B cell (primary cell): ENCODE measurements at places on chromosomes 7 and 10.

GRCh38 chr7:54690050-54690443 lies 69.0 kb downstream of the SEC61G start:
- H3K36me3 ChIP-seq: no peaks in the 10 kb centered on the region
- H3K4me1 ChIP-seq: no peaks in the 10 kb centered on the region
- H3K4me3 ChIP-seq: no peak overlapping the region
- DNase-seq: no peak
- H3K27me3 ChIP-seq: no peaks in the 10 kb centered on the region
- no peak overlapping the region for H3K27ac ChIP-seq

- no peaks in the 10 kb centered on the region for H3K27me3 ChIP-seq
- no peak for DNase-seq
- no peak overlapping the region for H3K27ac ChIP-seq
- H3K4me1 ChIP-seq: no peaks in the 10 kb centered on the region
- no peaks in the 10 kb centered on the region for H3K36me3 ChIP-seq
- no peak overlapping the region for H3K4me3 ChIP-seq
These were observed 122.7 kb downstream of the SFMBT2 start for GRCh38 chr10:7288060-7288690.

- no peaks in the 10 kb centered on the region for H3K36me3 ChIP-seq
- H3K4me3 ChIP-seq: no peak overlapping the region
- no peaks in the 10 kb centered on the region for H3K4me1 ChIP-seq
- no peaks in the 10 kb centered on the region for H3K27me3 ChIP-seq
- no peak overlapping the region for H3K27ac ChIP-seq
- DNase-seq: no peak
These were observed 22.8 kb downstream of the FRMPD2 start for GRCh38 chr10:48251525-48252353.

GRCh38 chr7:55152516-55152915 lies 133.7 kb downstream of the EGFR start:
- H3K36me3 ChIP-seq: no peaks in the 10 kb centered on the region
- no peaks in the 10 kb centered on the region for H3K27me3 ChIP-seq
- H3K4me3 ChIP-seq: no peak overlapping the region

- no peak overlapping the region for H3K4me3 ChIP-seq
- no peak for DNase-seq
- H3K4me1 ChIP-seq: no peaks in the 10 kb centered on the region
These were observed 28.5 kb upstream of the CFAP46 start for GRCh38 chr10:132970641-132971438.

- H3K4me3 ChIP-seq: no peak overlapping the region
- no peaks in the 10 kb centered on the region for H3K4me1 ChIP-seq
- H3K27me3 ChIP-seq: no peaks in the 10 kb centered on the region
- no peaks in the 10 kb centered on the region for H3K36me3 ChIP-seq
- DNase-seq: peak; percentile 68
These were observed 7.3 kb upstream of the KLHDC10 start for GRCh38 chr7:130063036-130063435.

- H3K4me1 ChIP-seq: no peaks in the 10 kb centered on the region
- H3K27ac ChIP-seq: no peak overlapping the region
- H3K36me3 ChIP-seq: no peaks in the 10 kb centered on the region
- H3K27me3 ChIP-seq: no peaks in the 10 kb centered on the region
These were observed 48.1 kb downstream of the INSYN2A start for GRCh38 chr10:127148066-127148932.

- DNase-seq: no peak
- H3K4me1 ChIP-seq: peaks cover 38% of the 10 kb centered on the region
- no peak overlapping the region for H3K27ac ChIP-seq
- H3K27me3 ChIP-seq: no peaks in the 10 kb centered on the region
- H3K36me3 ChIP-seq: no peaks in the 10 kb centered on the region
These were observed 69.6 kb upstream of the ADO start for GRCh38 chr10:62734781-62735463.

DNA sequence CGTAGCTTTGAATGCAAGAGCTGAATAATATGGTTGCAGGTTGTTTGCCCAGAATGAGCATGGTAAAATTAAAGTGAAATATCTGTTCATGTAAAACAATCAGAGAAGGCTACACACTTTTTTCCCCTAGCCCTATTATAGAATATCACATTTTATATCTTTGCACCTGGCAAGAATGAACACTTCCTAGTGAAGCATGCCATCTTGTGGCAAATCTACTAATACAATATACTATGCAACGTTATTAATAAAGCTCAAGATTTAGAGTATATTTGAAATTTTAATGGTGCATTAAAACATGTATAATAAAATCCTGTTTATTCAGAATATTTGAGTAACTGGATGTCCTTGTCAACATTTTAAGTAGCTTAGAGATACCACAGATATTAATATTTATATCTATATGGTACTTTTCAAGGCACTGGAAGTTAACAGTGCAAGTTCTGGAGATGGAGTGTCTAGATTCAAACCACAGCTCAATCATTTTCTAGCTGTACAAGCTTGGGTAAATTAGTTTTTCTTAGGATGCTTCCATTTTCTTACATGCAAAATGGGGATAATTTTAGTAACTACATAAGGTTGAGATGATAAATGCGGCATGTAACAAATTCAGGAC lies 643.1 kb upstream of the SEMA3D start:
- H3K36me3 ChIP-seq: no peaks in the 10 kb centered on the region
- H3K4me1 ChIP-seq: no peaks in the 10 kb centered on the region
- DNase-seq: no peak
- H3K27ac ChIP-seq: no peak overlapping the region
- H3K27me3 ChIP-seq: no peaks in the 10 kb centered on the region

- no peak for DNase-seq
- H3K4me1 ChIP-seq: peaks cover 11% of the 10 kb centered on the region
- H3K4me3 ChIP-seq: no peak overlapping the region
- no peak overlapping the region for H3K27ac ChIP-seq
- H3K27me3 ChIP-seq: peaks cover 3% of the 10 kb centered on the region
These were observed 6.9 kb upstream of the SMARCD3 start for GRCh38 chr7:151255390-151255789.

GRCh38 chr10:63515002-63515763 lies 6.0 kb upstream of the REEP3 start:
- no peak overlapping the region for H3K27ac ChIP-seq
- H3K27me3 ChIP-seq: no peaks in the 10 kb centered on the region
- no peaks in the 10 kb centered on the region for H3K36me3 ChIP-seq
- H3K4me3 ChIP-seq: no peak overlapping the region
- DNase-seq: no peak

DNA sequence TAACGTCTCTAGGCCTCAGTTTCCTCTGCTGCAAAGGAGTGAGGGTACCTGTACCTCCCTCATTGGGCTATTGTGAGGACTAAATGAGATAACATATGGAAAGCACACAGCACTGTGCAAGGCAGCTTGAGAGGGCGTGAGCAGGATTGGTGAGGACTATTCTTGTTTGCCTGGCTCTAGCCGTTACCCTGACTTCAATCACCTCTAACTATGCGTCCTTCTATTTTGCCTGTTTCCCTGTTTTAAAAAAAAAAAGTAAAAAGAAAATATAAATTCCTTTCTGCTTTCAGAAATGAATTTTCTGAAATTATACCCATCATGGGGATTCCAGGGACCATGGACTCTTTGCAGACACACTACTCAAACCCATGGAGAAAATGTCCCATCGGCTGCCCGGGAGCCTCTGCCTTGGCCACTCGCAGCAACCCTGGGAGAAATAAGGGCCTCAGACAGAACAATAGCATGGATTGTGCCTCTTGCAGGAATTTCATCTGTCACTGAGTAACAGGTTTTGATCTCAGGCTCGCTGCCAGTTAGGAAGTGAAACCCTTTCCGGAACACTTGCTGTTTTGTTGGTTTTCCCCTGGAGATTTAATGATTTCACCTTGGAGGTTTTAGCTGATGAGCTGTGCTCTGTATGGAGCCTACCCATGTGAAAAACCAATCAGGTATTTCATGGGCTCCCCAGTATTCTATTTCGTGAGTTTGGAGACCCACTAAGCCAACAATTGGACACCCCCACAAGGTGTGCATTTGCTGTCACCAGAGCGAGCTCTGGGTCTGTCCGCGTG lies 55.6 kb downstream of the STEAP1B start:
- no peaks in the 10 kb centered on the region for H3K27me3 ChIP-seq
- H3K36me3 ChIP-seq: no peaks in the 10 kb centered on the region
- peak overlapping the region; percentile 69 for H3K27ac ChIP-seq
- no peak overlapping the region for H3K4me3 ChIP-seq
- peak; percentile 56 for DNase-seq
- H3K4me1 ChIP-seq: peaks cover 55% of the 10 kb centered on the region

DNA sequence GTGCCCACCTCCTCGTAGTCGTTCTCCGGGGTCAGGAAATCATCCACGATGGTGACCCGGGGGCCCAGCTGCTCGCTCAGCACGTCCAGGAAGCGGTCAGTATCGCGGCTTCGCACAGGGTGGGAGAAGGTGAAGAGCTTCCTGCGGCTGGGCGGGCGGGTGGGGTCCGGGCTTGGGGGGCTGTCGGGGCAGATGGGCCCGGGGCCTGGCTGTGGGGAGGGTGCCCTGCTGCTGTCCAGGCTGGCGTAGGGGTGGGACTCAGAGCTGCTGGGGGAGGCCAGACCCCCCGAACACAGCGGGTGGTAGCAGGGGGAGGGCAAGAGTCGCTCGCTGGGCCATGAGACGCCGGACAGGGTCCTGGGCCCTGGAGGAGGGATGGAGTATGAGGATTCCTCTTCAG lies 42.3 kb downstream of the GRID2IP start:
- DNase-seq: no peak
- no peak overlapping the region for H3K27ac ChIP-seq
- no peaks in the 10 kb centered on the region for H3K27me3 ChIP-seq
- no peak overlapping the region for H3K4me3 ChIP-seq

DNA sequence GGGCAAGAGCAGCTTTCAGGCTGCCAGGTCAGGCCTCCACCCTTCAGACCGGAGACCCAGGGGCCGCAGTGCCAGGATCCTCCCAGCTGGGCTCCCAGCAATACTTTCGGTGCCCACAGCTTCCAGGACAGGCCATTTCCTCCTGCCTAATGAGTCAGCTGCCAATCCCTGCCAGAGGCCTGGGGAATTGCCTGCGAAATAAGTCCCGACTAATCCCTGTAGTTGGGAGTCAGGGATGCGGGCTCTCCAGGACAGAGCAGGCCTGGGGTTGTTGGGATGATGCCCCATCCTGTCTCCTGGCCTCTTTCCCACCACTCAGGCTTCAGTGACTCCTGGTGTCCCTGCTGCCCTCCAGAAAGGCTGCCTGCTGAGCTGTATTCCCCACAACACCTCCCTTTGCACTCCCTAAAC lies 143.5 kb upstream of the UNC5B start:
- H3K36me3 ChIP-seq: no peaks in the 10 kb centered on the region
- no peak overlapping the region for H3K4me3 ChIP-seq
- no peaks in the 10 kb centered on the region for H3K27me3 ChIP-seq
- H3K27ac ChIP-seq: no peak overlapping the region
- no peaks in the 10 kb centered on the region for H3K4me1 ChIP-seq

DNA sequence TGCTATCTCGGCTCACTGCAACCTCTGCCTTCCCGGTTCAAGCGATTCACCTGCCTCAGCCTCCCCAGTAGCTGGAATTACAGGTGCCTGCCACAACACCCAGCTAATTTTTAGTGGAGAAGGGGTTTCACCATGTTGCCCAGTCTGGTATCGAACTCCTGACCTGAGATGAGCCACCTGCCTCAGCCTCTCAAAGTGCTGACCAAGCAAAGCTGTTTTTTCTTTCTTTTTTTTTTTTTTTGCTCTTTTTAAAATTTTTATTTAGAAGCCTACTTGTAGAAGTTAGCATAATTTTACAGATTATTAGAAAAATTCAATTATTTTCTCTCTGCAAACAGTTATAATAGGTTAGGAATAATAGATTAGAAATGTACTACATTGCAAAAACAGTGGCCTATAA lies 1.2 kb upstream of the FGFBP3 start:
- H3K4me1 ChIP-seq: peaks cover 11% of the 10 kb centered on the region
- H3K27ac ChIP-seq: no peak overlapping the region
- H3K36me3 ChIP-seq: no peaks in the 10 kb centered on the region
- H3K4me3 ChIP-seq: no peak overlapping the region
- no peak for DNase-seq

DNA sequence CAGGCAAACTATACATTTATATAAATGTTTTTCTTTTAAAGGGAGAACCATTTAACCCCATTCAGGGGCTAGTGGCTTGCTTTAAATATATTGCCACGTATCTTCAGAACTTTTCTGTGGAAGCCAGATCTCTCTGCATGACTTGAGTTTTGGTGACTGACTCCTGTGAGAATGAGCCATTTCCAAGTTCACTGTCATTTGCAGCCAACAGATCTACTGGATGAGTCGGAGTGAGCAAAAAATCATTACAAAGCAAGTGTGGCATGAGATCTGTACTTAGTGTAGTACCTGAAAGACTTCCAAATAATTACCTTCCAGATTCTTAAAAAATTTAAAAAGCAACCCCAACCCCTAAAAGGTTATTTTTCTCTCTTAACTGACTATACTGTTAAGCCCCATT lies 45.6 kb downstream of the PDSS1 start:
- H3K27me3 ChIP-seq: no peaks in the 10 kb centered on the region
- peak overlapping the region; percentile 50 for H3K27ac ChIP-seq
- H3K4me1 ChIP-seq: peaks cover 38% of the 10 kb centered on the region
- H3K36me3 ChIP-seq: peaks cover 6% of the 10 kb centered on the region
- no peak overlapping the region for H3K4me3 ChIP-seq
- DNase-seq: no peak

DNA sequence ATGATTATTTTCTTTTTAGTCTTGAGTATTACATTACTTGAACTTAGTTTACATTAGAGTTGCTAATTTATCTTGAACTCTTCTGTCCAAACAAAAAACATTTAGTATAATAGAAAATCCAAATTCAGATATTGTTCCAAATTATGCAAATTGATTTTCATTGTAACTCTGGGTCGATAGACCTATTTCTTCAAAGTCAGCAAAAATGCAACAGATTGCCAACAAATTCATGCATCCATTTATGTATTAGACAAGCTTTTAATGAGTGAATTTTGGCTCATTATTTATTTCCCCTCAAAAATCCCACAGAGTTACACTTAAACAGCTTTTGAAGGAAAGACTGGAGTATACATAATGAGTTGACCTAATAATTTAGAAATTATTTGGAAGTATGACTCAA lies 240.8 kb downstream of the RELN start:
- H3K36me3 ChIP-seq: no peaks in the 10 kb centered on the region
- H3K4me1 ChIP-seq: no peaks in the 10 kb centered on the region
- DNase-seq: no peak
- H3K27ac ChIP-seq: no peak overlapping the region

- H3K27ac ChIP-seq: no peak overlapping the region
- H3K36me3 ChIP-seq: no peaks in the 10 kb centered on the region
- H3K4me3 ChIP-seq: no peak overlapping the region
- no peaks in the 10 kb centered on the region for H3K4me1 ChIP-seq
- no peak for DNase-seq
- no peaks in the 10 kb centered on the region for H3K27me3 ChIP-seq
These were observed 255.5 kb upstream of the YAE1 start for GRCh38 chr7:39310699-39311098.

- DNase-seq: no peak
- H3K4me3 ChIP-seq: no peak overlapping the region
- no peaks in the 10 kb centered on the region for H3K27me3 ChIP-seq
- no peaks in the 10 kb centered on the region for H3K4me1 ChIP-seq
- no peak overlapping the region for H3K27ac ChIP-seq
These were observed 263.2 kb upstream of the C7orf33 start for GRCh38 chr7:148327379-148327778.

DNA sequence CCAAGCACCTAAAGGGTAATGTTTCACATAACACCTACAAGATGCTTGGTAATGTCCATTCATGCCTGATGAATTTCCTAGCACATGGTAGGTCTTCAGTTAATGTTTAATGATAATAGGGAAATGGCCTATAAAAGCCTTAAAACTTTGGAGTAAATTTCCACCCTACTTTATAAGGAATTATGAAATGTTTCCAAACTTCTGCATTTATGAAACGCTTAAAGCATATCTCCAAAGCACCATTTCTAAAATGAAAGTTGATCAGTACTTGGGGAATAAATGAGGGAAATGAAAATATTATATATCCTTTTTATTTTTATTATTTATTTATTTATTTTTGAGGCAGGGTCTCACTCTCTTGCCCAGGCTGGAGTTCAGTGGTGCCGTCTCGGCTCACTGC lies 51.8 kb downstream of the INPP5F start:
- no peak overlapping the region for H3K27ac ChIP-seq
- H3K27me3 ChIP-seq: no peaks in the 10 kb centered on the region
- peaks cover 11% of the 10 kb centered on the region for H3K36me3 ChIP-seq
- H3K4me1 ChIP-seq: peaks cover 5% of the 10 kb centered on the region
